ENCODE measurements at places on chromosomes 2 and 18.

DNA sequence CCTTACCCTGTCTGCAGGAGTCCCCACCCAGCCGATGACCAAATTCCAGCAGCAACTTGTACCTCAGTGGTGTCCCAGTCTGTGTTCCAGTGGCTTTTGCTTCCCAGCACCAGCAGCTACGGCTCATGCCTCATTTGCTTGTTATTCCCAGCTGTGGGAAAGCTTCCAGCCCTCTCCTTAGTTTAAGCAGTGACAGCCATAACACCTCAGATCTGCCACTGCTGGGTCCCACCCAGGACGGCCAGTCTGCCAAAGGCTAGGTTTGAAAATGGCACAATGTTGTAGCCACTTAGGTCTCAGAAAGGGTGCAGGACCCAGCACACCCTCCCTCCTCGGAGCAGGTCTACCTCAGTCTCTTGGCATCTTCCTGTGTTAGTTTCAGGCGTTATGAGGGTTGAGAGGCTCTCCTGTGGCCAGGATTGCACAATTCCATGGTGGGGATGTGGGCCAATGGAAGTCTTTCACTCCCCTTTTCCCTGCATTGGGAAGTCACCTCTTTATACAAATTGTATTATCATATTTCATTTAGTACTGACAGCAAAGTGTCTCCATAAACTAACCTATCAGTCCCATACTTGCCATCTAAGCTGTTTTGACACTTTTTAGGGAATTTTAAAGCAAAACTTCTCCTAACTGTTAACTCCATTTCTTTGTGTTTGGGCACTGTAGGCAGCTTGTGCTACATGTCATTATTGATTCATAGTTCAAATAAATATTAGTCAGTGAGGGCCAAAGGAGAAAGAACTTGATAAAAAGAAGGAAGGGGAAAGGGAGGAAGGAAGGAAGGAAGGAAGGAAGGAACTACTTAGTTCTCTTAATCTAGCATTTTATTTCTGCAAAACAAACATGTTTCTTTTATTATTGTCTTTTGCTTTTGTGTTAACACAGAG, 62.9 kb upstream of the FAM110C start:
- no peak for DNase-seq

GRCh38 chr2:72176281-72176680, 28.6 kb upstream of the CYP26B1 start:
- DNase-seq: no peak

DNA sequence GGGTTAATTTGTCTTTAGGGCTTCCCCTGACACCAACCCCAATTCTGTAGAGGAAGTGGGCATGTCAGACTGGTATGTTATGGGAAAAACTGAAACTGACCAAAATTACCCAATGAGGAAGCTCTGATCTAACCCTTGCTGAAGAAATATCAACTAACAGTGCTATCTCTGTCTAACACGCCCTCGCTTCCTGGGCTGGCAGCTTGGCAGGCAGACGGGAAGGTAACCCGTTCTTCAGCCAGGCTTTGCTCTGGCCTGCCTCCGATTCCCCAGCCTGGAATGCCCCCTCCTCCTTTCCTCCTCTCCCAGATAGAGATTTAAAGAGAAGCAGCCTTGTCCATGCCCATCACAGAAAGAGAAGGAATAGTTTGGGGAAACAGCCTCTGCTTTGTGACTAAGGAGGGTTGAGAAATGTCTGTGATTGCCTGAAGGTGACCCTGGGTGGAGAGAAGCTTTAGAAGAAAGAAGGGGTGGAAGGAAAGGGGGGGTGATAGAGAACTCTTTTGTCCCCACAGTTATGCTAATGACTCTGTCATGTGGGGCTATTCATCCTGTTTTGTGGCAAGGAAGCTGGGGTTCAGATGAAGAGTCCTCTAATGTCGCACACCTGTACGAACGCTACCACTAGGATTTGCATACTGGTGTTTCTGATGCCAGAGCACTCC, 15.4 kb downstream of the HK2 start:
- no peak for DNase-seq

GRCh38 chr18:77199707-77200106, 49.9 kb upstream of the GALR1 start:
- DNase-seq: no peak

DNA sequence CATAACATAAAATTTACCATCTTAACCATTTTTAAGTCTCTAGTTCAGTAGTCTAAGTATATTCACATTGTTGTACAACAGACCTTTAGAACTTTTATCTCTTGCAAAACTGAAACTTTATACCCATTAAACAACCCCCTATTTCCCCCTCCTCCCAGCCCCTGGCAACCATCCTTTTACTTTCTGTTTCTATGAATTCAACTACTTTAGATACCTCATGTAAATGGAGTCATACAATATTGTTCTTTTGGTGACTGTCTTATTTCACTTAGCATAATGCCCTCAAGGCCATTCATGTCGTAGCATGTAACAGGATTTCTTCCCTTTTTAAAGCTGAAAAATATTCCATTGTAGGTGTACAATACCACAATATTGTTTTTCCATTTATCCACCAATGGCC, 129.8 kb downstream of the PDE11A start:
- no peak for DNase-seq

GRCh38 chr2:152864601-152865149, 146.3 kb downstream of the ARL6IP6 start:
- no peak for DNase-seq

DNA sequence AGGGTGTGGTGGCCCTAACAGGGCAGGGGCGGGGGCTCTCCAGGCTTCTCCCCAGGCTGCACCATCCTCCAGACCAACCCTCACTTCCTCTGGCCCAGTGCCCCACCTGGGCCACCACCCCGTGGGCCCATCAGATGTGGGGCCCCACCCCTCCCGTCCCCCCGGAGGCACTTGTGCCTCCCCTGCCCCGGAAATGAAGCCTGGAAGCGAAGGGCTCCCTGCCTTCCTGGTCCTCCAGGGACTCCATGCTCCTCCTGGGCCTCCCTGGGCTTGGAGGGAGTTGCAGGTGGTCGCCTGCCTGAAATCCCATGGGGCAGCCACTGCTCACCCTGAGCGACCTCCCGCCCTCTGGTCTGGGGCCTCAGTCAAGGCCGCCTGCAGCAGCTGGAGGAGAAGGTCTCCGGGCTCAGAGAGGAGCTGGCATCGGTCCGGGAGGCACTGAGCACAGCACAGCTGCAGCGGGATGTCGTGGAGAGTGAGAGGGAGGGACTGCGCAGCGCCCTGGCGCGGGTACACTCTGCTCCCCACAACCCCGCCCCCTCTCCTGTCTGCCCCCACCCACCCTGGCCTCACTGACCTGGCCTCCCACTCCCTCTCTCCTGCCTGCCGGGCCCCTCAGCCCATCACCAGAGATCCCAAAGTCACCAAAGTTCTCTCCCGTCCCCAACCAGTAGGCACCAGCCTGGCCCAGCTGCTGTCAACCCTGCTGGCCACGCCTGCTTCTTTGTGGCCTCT, 28.0 kb downstream of the CROCC2 start:
- no peak for DNase-seq

GRCh38 chr2:213104092-213104902, 47.1 kb downstream of the IKZF2 start:
- DNase-seq: no peak

DNA sequence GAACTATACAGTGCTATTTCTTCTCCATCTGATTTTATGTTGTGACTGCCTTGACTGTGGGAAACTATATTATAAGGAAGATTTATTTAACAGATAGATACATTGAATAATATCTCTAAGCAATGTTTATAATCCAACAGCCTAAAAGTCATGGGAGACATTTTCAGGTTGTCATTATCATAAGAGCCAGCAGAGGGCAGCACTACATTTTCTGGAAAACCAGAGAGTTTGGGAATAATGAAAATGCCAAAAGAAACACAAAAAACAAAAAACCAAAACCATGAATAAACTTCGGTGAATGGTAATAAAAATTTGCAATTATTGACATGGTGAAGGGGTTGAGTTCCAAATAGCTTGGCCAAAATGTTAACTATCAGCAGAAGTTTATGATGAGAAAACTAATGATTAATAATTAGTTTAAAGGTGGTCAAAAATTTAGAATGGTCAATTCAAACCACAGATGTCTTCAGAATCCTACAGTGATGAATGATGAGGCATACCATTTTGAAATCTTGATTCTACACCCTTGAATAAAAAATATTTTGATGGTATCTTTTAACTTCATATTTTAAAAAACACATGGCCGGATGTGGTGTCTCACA, 4.7 kb downstream of the EEF1B2 start:
- peak; percentile 9 for DNase-seq

GRCh38 chr18:11496526-11497172, 112.7 kb upstream of the SLC35G4 start:
- DNase-seq: no peak

- DNase-seq: no peak
Measured at GRCh38 chr2:141900826-141901225, 230.0 kb downstream of the LRP1B start.

- no peak for DNase-seq
Measured at GRCh38 chr2:127577208-127577475, 41.7 kb downstream of the MYO7B start.

GRCh38 chr2:239902749-239903201, 122.4 kb downstream of the NDUFA10 start:
- DNase-seq: no peak

DNA sequence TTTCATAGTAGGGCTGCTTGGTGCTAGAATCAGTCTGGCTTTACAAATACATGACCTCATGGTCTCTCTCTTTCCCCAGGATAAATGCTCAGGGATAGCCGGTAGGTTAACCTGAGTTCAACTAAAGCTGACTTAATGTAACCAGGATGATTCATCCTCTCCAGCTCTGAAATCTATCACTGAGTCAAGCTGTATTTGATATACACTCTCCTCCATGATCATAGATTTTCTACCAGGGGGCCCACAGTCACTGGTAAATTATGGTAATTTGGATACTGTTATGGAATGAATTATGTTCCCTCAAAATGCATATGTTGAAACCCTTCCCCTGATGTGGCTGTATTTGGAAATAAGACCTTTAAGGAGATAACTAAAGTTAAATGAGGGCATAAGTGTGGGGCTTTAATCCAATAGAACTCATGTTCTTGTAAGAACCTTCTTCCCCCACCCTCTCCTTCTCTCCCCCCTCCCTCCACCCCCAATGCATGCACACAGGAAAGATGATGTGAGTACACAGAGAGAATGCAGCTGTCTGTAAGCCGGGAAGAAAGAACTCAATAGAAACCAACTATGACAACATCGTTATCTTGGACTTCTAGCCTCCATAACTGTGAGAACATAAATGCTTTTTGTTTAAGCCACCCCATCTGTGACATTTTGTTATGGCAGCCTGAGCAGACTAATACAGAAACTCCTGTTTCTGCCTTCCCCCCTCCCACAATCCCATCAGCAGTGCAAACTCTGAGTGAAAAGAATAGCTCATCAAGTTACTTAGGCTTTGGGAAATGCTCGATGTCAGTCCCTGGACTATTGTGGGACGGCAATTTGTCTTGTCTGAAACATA, 134.9 kb upstream of the KYNU start:
- peak; percentile 64 for DNase-seq

GRCh38 chr2:20939931-20940795, 103.7 kb downstream of the APOB start:
- no peak for DNase-seq

DNA sequence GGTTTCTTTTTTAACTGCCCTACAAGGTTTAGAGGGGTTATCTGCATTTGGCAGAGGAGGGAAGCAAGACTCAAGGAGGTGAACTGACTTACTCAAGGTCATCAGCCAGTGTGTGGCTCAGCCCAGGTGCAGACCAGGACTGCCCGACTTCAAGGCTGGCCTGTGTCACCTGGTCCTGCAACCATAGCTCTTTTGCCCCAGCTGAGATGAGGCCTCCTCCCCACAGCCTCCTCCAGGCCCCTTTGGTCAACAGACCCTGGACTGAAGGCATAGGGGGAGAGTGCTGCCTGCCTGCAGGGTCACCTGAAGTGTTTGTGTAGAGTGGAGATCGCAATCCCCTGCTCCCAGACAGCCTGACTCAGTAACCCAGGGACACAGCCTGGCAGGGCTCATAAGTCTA, 168.5 kb upstream of the GLI2 start:
- no peak for DNase-seq

GRCh38 chr18:66495844-66496243, 108.0 kb downstream of the CDH19 start:
- no peak for DNase-seq

DNA sequence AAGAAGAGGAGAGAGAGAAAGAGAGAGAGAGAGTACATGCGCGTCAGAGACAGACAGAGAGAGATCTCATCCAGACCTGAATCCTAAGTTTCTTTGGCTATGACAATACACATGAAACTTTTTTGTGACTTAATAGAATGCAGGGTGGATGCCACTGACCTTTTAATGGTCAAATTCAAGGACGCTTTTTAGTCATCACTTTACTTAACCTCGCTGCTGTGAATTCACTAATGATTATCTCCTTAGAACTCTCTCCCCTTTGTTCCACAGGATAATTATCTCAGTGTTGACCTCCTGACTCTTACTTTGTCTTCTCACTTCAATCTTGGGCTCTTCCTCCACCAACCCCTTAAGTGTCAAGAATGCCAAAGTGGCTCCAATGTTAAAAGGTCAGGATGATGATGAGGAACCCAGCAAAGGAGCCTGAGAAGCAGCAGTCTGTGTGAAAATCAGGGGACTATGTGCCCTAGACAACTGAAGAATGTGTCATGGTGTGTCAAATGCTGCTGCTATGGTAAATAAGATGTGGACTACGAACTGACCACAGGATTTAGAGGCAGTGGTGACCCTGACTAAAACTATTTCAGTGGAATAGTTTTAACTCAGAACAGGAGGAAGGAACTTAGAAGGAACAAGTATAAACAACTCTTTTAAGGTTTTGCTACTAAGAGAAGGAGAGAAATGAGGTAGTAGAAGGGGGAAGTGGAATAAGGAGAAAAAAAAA, 382.1 kb downstream of the ZEB2 start:
- DNase-seq: no peak

- no peak for DNase-seq
Measured at GRCh38 chr2:174392706-174393105, 2.8 kb upstream of the SCRN3 start.

GRCh38 chr2:52292801-52293200, 1260.9 kb upstream of the NRXN1 start:
- no peak for DNase-seq

DNA sequence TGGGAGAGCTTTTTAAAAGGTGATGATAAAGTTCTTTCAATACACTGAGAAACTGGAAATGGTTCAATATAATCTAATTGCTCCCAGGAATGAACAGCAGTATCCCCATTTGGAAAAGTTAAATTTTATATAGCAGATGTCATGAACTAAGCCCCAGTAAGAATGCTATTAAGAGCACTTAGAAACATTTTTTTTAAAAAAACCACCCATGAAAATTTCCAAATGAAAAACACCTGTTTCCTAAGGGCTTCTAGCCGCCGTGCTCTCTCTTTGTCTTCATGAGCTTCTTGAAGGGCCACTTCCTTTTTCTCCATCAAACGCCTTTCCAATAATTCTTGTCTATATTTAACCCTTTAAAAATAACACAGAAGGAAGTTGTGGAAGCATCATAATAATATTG, 77.0 kb downstream of the UPP2 start:
- no peak for DNase-seq

GRCh38 chr2:16285813-16286510, 345.6 kb downstream of the MYCN start:
- DNase-seq: no peak

- DNase-seq: no peak
Measured at GRCh38 chr2:128615571-128615970, 296.9 kb upstream of the HS6ST1 start.

GRCh38 chr2:195168369-195168768, 488.7 kb upstream of the SLC39A10 start:
- no peak for DNase-seq

GRCh38 chr2:180110469-180110868, 103.4 kb upstream of the CWC22 start:
- no peak for DNase-seq

GRCh38 chr2:26876260-26876659, 28.3 kb downstream of the DPYSL5 start:
- DNase-seq: no peak

GRCh38 chr2:188580738-188581137, 289.1 kb downstream of the GULP1 start:
- DNase-seq: no peak
